Activated T-cell treated with anti-CD3 and anti-CD28 coated beads, Interleukin-2, amount 50 U/mL, for 72 hours (primary cell): ENCODE measurements at places on chromosomes 11 and 22. TPM values are rescaled to one million over a fixed set of nuclear protein-coding genes. Genes with fewer than 3 reads are reported as not detected.
A peak's percentile ranks its signal among the peaks of the same experiment; 100 is the strongest.

Gene HPS5
- 22.2 TPM for total RNA-seq

Gene SNX32
- total RNA-seq, result 2.2 TPM

Gene NEFH
- 1.7 TPM for total RNA-seq

Gene YPEL4
- 1.3 TPM for total RNA-seq

Gene F2
- total RNA-seq, result not detected

Gene COA4
- total RNA-seq, result 35.4 TPM

Gene MRGPRF
- total RNA-seq, result not detected

Gene LDLRAD3
- not detected for total RNA-seq

Gene OR5B17
- not detected for total RNA-seq

DNA sequence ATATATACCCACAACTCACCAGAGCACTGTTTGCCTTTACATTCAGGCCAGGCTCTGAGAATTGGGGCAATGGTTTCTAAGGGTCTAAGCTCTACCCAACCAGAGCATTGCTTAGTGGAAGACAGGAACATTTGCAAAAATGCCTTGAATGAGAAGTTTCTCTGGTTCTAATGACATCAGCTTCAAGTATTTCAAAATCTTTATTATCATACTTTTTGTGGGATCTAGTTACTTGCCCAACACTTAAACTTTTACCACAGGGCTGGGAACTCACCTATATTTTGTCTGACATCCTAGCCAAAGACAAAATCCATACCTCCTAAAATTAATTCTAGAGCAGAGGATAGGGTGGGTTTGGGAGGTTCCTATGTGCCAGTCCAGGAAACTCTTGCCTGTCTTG, 51.5 kb downstream of the INSC start:
- no peaks in the 10 kb centered on the region for H3K4me1 ChIP-seq
- H3K36me3 ChIP-seq, result no peaks in the 10 kb centered on the region
- H3K27me3 ChIP-seq, result peaks cover 23% of the 10 kb centered on the region
- DNase-seq, result no peak
- no peak overlapping the region for H3K4me3 ChIP-seq

- peaks cover 47% of the 10 kb centered on the region for H3K4me1 ChIP-seq
- H3K4me3 ChIP-seq, result no peak overlapping the region
- H3K27me3 ChIP-seq, result no peaks in the 10 kb centered on the region
- H3K36me3 ChIP-seq, result no peaks in the 10 kb centered on the region
- no peak for DNase-seq
- no peak overlapping the region for H3K27ac ChIP-seq
Measured at GRCh38 chr11:2462986-2463765, 18.4 kb downstream of the KCNQ1 start.

DNA sequence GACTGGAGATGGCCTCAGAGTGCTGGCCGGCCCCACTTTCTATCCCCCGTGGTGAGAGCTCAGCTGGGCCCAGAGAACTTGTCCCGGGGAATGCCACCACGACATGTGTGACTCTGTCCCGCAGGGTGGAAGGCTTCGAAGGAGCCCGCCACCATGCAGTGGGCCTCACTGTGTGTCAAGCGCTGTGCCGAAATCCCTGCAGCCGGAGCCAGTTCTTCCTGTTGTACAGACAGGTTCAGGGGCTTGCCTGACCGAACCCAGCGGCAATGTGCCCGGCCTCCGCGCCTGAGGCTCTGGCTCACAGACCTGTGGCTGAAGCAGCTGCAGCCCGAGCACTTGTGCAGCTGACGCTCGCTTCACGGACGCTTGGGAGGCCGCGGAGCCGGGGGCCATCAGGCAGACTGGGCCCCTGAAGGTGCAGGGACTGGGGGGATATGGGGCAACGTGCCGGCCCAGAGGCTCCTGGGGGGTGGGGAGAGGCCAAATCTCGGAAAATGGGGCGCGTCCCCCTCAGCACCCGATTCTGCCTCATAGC, 650 bp downstream of the PPM1F start:
- peak overlapping the region; percentile 73 for H3K4me3 ChIP-seq
- no peak overlapping the region for H3K27ac ChIP-seq
- no peaks in the 10 kb centered on the region for H3K36me3 ChIP-seq
- H3K4me1 ChIP-seq, result peaks cover 31% of the 10 kb centered on the region
- H3K27me3 ChIP-seq, result no peaks in the 10 kb centered on the region

DNA sequence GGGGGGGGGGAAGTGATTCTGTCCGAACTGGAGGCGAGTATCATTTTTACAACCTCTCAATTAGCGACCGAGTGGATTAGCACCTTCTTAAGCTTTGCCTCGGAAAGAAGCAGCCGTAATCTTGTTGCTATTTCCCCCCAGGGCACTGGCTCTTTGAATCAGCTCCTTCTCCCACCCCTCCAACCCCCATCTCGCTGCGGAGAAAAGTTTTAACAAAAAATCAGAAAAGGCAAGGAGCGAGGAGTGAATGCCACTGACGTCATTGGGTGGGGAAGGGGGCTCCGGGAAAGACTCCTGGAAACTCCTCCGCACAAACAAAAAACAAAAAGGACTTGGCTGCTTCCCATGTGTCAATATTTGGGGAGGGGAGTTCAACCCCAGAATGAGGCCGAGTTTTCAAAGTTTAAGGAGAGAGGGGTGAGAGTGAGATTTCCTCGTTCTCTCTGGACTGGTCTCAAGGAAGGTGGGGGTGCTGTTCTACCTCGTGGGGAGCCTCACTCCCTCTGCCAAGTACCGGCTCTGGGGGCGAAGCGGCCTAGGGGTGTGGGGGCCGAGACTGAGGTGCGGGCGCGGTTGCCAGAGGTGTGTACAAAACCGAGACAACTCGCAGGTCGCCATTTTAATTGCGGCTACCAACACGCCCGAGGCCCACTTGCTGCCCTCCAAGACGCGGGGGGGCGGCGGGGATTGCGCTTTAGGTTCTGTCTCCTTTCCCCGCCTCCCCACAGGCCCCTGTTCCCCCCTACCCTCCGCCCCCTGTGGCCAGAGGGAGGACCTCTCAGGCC, 2.5 kb upstream of the PAX6 start:
- H3K27me3 ChIP-seq, result peaks cover 64% of the 10 kb centered on the region
- peak overlapping the region; percentile 90 for H3K4me3 ChIP-seq
- no peak for DNase-seq
- peaks cover 9% of the 10 kb centered on the region for H3K36me3 ChIP-seq
- peaks cover 53% of the 10 kb centered on the region for H3K4me1 ChIP-seq

GRCh38 chr11:65125197-65126056, 3.3 kb downstream of the MRPL49 start:
- H3K4me1 ChIP-seq, result peaks cover 27% of the 10 kb centered on the region
- H3K4me3 ChIP-seq, result no peak overlapping the region
- no peak for DNase-seq
- H3K27me3 ChIP-seq, result no peaks in the 10 kb centered on the region
- no peak overlapping the region for H3K27ac ChIP-seq
